ENCODE measurements at places on chromosomes 5 and 9.

GRCh38 chr9:17342696-17343095 is 207.9 kb downstream of the CNTLN start:
- DNase-seq, result no peak

DNA sequence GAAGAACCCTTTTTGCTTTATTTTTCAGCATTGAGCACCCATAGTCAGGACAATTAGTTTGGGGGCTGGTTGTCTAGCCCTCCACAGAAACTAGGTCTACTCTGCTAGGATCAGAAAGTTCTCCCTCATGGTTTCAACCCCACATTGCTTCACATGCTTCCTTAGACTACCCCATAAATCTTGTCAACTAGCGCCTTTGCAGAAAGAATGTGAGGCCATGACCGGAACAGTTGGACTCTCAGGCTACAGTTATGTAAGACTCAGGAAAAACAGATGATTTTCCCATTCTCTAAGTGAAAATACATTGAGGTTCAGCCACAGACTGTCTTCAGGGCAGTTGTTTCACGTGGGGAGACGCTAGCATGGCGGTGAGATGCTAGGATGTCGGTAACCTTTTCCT is 255.6 kb downstream of the NR3C1 start:
- DNase-seq, result no peak

DNA sequence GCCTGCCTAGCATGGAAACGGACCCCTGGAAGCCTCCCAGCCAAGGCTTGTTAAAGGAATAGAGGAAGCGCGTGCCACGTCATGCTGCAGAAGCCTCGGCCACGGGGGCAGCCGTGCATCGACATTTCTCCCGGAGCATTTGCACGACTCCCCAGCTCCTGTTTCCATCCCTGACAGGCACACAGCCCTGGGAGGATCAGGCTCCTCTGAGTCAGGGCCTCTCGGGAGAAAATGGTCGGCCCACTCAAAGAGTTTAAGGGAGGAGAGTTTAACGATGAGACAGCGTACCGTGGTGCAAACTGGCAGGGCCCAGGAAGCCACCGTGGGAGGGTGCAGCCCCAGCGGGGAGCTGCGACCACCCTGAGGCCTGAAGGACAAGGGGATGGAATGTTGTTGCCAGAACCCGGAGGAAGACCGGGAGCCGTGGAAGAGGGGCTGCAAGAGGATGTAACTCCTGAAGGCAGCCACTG is 213.6 kb downstream of the PAX5 start:
- DNase-seq, result no peak

DNA sequence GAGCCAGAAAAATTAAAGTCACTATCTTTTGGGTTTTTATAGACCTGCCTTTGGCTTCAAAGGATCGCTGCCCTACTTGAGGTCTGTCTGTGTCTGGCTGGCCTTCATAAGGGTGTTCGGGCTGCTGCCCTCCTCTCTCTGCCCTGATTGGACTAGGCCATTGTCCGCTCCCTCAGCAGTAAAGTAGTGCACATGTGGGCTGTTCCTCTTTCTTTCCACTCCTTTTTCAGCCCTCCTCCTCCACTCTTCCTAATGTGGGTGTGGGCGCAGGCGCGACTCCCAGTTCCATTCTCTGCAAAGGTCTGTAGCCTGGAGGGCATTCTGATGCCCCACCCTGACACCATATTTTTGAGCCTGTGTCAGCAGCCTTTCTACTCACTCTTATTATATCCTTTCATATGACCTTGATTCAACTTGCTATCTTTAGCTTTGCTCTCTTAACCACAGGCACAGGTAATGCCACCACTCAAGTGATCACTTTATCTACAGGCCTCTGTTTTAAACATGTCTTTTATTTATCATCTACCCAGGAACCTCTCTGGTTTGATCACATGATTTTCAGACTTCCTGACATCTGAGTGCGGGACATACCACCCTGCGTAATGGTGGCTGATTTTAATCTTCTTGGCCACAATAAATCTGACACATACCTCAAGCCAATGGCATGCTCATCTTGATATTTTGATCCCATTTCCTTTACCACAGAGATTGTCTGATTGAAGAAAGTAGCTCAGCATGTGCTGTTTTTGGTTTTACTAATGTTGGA is 144.5 kb downstream of the AOPEP start:
- peak; percentile 57 for DNase-seq

DNA sequence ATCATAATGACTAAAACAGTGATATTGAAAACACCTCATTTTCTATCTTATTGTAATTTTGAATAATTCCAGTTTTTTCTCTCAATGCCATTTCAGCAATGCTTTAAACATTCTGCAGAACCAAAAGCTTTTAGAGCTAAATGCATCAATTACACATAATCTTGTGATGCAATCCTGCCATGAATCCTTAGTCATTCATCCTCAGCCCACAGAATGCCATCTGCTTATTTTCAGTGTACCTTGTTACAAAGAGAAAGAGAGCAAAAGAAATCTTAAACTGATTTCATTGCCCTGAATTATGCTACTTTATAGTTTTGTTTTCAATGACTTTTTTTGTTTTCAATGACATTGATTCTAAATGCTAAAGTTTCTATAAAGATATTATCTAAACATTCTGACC is 1234.8 kb upstream of the C9orf72 start:
- no peak for DNase-seq

DNA sequence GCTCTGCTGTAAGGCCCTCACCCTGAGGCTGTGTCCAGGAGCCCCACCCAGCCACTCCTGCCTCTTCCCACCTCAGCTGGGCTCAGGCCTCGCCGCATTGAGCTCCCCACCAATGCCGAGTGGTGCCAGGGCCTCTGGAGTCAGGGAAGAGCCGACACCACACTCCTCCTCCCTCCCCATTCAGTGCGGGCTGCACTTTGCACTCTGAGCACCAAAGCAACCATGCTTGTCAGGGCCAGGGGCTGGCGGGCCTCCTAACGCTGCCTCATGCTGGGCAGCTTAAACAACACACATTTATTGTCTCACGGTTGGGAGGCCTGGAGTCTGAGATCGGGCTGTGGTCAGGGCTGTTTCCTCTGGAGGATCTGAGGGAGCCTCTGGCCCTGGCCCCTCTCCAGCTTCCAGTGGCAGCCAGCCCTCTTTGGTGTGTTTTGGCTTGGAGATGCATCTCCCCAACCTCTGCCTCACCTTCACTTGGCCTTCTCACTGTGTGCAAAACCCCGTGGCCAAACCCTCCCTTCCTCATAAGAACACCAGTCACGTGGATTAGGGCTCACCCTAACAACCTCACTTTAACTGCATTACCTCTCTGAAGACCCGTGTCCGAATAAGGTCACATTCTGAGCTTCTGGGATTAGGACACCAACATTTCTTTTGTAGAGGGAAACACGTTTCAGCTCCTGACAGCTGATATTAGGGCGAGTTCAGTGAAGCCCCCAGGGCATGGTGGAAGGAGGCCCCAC is 157.8 kb downstream of the MED10 start:
- no peak for DNase-seq

- no peak for DNase-seq
Measured at GRCh38 chr5:161585798-161586197, 39.3 kb upstream of the GABRB2 start.

- no peak for DNase-seq
Measured at GRCh38 chr5:175873088-175873454, 1.7 kb downstream of the CPLX2 start.

- DNase-seq, result no peak
Measured at GRCh38 chr5:115460472-115460871, 84.1 kb downstream of the FEM1C start.

DNA sequence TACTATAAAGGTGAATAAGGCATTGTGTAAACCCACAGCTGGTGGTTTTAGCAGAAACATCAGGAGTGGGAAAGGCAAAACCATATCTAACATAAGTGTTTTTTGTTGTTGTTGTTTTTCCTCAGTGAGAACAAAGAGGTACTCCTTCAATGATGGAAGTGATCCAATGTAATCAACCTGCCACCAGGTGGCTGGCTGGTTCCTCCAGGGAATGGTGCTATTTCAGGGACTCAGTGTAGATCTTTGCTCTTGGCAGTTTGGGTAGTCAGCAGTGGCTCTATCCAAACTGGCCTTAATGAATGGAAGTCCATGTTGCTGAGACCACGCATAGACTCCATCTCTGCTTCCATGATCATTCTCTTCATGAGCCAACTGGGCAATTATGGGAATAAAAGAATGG is 10.8 kb downstream of the DMRTA1 start:
- DNase-seq, result no peak

- no peak for DNase-seq
Measured at GRCh38 chr9:89023740-89024139, 32.5 kb downstream of the S1PR3 start.

DNA sequence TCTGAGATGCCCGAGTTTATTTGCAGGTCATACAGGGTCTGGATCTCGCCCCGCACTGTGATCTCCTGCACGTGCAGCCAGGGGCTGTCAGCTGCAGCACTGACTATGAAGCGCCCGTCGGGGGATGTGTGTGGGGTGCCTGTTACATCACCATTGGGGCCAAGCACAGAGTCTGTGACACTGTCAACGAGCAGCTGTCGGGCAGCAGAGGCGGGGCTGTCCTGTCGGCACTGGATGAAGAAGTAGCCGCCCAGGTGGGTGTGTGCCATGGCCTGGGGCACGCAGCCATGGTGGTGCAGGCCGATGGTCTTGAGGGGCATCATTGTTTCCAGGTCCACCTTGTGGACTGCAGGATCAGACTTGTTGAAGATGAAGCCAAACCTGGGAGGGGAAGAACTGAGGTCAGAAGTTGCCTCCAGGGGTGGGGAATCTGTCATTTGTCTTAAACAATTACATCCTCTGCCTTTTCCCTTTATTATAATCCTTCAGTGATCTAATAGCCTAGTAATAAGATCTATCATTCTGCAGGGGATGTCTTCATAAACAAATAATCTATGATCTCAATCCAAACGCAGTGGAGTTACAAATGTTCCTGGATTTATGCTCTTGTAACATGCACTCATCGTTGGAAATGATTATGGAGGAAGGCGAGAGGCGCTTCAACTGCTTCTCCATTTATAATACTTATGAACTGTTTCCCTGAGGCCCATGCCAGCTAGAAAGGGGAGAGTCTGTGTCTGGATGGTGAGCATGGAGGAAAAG is 147.8 kb downstream of the HSPA4 start:
- DNase-seq, result no peak

DNA sequence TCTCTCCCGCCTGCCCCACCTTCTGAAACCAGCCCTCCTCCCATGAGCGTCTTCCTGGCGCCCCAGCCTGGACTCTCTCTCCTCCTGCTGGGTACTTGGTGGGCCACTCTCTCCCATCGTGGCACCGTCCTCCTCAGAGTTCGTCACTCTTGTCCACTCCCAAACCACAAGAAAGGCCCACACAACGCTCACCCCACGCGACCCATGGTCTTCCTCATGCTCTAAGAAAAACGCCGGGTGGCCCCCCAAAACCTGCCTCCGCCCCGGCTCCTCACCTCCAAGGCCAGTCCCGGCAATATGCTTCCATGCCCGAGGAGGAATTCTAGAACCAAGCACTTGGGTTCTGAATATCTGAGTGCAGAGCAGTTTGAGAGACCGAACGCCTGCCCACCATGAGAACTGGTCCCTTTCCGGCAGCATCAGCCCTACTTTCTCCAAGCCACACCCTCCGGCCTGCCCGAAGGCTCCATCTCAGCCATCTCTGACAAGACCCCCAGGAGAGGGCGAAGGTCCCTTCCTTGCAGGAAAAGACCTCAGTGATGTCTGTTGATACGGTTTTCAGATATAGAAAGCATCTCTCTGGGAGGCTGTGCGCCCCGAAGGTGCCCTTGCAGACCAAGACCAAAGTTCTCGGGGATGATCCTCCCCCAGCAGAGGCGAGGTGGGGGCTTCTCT is 15.0 kb downstream of the SLC6A3 start:
- DNase-seq, result no peak

GRCh38 chr5:150243590-150243989 is 46.0 kb downstream of the CAMK2A start:
- no peak for DNase-seq

DNA sequence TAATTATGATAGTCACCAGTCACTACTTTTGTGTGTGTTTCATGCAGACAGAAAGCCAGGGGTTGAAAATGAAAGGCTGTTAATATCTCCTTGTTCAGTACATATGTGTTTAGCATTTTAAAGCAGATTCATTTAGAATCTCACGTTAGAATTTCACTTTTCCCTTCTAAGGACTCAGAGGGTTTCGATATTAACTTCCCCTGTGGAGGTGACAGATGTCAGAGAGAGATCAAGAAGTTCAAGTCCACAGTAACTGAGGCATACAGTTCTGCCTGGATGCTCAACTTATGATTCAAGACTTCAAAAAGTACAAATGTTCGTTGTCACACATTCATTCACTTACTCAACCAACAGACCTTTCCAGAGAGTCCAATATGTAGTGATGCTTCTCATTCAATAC is 251.1 kb downstream of the EBF1 start:
- DNase-seq, result no peak

DNA sequence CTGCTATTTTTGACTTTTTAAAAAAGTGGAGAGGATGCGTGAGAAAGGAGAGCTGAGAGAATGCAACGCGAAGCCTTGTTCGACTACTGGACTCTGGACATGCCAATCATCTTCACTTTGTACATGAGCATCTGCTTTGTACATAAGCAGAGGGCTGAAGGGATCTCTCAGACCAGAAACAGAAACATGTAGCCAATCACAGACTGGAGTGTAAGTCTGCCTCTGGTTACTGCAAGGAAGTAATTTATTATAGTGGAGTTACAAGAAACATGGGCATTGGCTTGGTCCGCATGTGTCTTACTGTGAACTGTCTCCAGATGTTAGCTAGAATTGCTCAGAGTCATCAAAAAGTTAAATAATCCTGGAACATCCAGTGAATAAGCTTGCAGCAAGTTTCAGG is 190.0 kb upstream of the GRAMD2B start:
- DNase-seq, result no peak

DNA sequence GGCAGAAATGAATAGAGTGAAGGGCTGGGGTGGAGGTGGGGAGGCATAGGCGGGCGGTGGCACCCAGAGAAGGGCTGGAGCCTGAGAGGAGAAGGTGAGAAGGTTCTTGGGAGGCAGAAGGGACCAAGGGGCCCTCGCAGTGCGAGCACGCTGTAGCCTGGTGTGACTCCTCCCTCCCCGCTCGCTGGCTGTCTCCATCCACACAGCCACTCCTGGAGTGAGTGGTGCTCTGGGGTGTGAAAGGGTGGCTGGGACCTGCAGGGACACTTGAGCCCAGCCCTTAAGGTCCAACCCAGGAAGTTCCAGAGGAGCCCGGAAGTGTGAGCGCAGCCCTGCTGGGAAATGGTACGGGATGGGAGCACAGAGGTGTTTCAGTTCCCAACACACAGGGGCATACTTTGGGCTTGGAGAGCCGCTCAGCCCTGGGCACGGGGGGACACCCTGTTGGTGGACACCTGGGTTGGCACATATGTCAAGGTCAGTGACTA is 9.3 kb upstream of the SCGB3A1 start:
- no peak for DNase-seq

DNA sequence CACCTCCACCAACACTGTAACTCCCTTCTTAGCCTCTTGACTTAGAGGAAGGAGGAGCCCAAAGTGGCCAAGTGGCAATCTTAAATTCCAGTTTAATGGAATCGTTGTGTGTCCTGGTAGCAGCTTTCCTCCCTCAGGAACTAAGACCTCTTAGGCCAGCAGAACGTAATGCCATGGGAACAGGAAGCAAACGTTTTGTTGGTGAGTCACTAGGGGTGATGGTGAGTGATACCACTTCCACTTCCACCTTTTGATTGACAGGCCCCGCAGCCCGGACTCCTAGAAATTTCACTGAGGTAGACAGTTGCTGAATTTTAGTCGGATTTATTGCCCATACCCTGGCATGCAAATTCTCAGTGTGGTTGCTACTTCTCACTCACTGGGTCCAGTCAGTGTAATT is 94.2 kb upstream of the FBN2 start:
- DNase-seq, result no peak

GRCh38 chr9:6946583-6947166 is 188.9 kb downstream of the KDM4C start:
- no peak for DNase-seq

GRCh38 chr9:78103971-78104433 is 72.4 kb upstream of the GNAQ start:
- no peak for DNase-seq

GRCh38 chr9:137306066-137306849 is 4.2 kb upstream of the NRARP start:
- no peak for DNase-seq

Measured in T-helper 22 cell (primary cell).